Fibroblast of lung (primary cell): ENCODE measurements at places on chromosomes 5 and 9. TPM values are rescaled to one million over a fixed set of nuclear protein-coding genes. Genes with fewer than 3 reads are reported as not detected.

Gene FBXO4
- 12.4 and 14.9 TPM in 2 replicates for polyA plus RNA-seq

Gene TRPM3
- polyA plus RNA-seq = 0.05 and 0.09 TPM in 2 replicates

DNA sequence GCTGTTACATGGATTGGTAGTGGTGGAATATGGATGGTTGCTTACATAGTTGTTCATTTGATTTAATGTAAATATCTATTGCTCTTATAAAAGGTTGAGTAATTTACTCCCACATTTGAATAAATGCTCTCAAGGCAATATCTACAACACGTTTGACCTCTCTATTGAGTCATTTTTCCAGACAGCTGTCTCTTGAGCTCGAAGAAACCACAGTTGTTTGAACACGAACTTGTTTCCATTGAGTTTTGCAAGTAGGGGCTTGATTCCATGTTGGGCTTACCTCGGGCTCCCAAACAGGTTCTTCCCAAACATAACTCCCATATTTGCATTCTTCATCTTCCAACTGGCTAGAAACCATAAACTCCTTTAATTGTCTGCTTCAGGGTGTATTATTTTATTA lies 115.0 kb upstream of the HMHB1 start:
- DNase-seq = no peak

DNA sequence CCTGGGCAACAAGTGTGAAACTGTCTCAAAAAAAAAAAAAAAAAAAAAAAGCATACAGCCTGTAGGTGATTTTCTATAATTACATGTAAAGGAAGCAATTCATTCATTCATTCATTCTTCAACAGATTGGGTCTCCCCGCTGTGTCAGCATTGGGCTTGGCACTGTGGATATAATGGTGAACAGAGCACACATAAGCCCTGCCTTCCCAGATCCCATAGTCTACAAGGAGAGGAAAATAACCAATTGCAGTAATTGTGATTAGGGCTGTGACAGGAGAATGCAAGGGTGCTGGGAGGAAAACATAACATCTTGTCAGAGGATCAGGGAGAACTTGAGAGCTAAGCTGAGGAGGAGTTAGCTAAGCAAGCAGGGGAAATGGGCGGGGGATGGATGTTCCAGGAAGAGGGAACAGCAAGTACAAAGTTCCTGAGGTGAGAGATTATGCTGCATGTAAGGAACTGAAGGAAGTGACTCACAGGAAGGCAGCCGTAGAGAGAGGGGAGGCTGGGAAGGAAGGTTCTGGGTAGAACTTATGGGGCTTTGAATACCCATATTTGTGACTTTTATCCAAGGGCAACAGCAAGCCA lies 24.0 kb upstream of the KLF9 start:
- peak; percentile 95 for DNase-seq

Gene QRFP
- polyA plus RNA-seq = not detected in 2 replicates

DNA sequence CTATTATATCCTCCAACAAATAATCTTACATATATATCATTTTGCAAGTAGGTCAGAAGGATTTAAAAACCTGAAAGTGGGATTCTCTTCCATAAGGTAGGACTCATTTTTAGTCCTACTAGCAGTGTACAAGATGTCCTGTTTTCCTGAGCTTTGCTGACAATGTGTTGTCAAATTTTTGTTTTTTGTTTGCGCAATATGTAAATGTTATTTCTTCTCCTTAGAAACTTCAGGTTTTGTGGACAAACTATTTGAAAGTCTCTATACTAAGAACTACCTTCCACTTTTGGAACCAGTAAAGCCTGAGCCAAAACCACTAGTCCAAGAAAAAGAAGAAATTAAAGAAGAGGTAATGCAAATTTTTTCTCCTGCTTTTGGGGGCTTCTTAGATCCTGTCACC lies 19.8 kb downstream of the RBM27 start:
- DNase-seq = no peak

DNA sequence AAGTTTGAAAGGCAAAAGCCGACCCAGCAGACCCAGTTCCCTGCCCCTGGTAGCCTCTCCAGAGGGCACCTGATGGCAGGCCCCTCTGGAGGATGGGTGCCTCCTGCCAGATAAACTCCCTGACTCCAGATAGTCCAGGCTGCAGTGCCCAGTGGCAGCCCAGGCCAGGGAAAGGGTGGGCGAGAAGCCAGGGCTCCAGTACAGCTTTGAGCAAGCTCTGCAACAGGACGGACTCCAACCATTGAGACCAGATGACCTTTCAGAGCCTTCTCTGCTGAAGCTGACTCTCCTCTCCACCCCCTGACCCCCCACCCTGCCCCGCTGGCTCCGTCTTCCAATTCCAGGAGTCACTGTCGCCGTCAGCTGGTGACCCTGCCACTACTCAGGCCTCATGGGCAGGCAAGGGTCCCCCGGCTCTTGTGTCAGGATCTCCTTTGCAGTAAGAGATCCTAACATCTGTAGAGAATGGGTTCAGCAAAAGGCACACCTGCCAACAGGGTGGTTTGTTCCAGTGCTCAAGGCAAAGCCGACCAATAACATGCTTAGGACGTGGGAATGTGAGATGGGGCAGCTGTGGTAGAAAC lies 15.5 kb upstream of the FCN1 start:
- no peak for DNase-seq

DNA sequence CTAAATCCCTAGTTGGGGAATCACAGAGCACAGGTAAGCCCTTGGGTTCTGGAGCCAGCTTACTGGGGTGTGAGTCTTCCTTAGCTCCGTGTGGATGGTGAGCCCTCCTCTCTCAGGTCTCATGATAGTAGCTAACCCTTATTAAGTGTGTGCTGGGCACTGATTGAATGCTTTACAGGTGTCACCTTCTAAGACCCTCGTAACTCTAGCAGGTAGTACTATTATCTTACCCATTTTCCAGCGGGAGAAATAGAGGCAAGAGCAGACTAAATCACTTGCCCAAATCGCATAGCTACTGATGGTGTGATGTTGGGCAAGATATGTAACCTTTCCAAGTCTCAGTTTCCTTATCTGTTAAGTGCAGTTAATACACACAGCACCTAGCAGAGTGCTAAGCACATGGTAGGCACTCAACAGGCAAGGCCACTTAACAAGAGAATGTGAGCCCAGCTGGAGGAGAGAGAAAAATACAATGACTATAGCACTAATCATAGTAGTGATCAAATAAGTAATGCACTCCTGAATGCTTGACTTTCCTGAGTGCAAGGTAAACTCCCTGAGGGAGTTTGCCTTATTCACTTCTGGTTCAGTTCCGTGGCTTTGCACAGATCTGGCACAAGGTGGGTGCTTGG lies at the start of gene DCANP1:
Gene DCANP1, minus strand, starts transcription at position 51 of the 632 bp plus-strand sequence. CDS start 240 bp downstream, outside the sequence.
- no peak for DNase-seq

DNA sequence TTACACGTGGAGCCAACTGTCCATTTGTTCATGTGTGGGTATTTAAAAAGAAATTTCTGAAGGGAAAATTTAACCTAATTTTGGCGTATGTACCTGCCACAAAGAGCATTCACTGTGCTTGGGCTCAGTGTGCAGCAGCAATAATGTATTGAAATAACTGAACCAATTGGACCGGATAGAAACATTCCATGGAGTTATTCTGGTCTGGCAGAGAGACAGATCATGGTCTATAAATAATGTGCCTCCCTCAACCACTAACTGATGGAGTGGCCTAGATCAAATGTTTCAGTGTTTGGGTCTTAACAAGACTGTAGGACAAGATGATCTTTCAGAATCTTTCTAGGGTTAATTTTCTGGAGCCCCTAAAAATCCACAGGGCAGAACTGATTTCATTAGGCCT lies 469.7 kb downstream of the PRELID2 start:
- DNase-seq = no peak

- DNase-seq = no peak
These were observed 2055.2 kb downstream of the MAT2B start for GRCh38 chr5:165560648-165561047.

Gene LCN12
- polyA plus RNA-seq = 0.02 TPM in 1 of 2 replicates, not detected in the other

GRCh38 chr9:69585571-69585970 lies 86.6 kb downstream of the APBA1 start:
- DNase-seq = no peak

Gene IL13
- not detected in 2 replicates for polyA plus RNA-seq

DNA sequence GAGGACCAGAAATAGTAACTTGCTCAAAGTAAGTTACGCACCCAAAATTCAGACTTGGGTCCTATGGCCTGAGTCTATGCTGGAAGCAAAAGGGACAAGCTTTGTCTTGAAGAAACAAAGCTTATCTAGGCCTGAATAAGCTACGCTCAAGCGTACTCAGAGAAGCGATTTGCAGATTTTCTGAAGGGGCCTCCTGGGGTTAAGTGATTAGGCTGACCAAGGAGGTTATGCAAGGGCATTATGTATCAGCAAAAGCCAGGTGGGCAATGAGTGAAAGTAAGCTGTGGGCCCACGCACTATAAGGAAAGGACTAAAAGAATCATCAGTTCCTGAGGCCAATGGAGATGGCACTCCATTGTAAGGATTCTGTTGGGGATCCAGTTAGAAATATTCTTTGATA lies 122.1 kb downstream of the SNX18 start:
- DNase-seq = no peak
